ENCODE measurements at places on chromosomes 5 and 9.

GRCh38 chr5:97476852-97477534 lies 293.9 kb upstream of the RIOK2 start:
- no peak for DNase-seq

DNA sequence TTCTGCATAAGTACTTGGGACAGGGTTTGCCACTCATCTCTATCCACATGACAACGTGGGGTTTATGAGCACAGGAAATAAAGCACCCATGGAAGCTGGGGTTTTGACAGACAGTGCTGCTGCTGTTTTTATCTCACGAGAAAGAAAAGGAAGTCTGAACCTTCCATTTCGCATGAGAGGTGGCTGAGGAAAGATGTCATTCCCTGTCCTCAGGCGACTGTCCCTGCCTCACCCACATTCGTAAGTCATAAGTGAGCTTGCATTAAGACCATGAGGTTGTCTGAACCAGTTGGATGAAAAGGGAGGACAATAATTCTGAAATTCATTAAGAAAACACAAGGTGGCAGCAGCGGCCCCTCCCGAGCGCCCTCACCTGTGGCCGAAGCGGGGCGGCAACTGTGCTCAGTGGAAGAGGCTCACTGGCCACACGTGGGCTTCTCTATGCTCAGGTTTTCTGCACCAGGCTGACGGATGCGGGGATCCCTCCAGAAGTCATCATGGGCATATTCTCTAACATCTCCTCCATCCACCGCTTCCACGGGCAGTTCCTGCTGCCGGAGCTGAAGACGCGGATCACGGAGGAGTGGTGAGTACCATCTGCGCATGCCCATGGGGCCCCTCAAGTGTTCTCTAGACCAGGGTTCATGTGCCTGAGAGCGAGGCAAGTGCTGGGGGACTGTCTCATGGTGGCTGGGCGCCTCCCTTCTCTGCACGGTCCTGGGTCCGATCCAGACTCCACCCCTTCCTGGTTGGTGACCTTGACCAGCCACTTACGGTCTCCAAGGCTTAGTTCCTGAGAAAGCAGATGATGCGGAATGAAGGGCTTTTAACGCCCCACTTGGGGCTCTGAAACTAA lies 54.7 kb upstream of the SUSD3 start:
- no peak for DNase-seq

DNA sequence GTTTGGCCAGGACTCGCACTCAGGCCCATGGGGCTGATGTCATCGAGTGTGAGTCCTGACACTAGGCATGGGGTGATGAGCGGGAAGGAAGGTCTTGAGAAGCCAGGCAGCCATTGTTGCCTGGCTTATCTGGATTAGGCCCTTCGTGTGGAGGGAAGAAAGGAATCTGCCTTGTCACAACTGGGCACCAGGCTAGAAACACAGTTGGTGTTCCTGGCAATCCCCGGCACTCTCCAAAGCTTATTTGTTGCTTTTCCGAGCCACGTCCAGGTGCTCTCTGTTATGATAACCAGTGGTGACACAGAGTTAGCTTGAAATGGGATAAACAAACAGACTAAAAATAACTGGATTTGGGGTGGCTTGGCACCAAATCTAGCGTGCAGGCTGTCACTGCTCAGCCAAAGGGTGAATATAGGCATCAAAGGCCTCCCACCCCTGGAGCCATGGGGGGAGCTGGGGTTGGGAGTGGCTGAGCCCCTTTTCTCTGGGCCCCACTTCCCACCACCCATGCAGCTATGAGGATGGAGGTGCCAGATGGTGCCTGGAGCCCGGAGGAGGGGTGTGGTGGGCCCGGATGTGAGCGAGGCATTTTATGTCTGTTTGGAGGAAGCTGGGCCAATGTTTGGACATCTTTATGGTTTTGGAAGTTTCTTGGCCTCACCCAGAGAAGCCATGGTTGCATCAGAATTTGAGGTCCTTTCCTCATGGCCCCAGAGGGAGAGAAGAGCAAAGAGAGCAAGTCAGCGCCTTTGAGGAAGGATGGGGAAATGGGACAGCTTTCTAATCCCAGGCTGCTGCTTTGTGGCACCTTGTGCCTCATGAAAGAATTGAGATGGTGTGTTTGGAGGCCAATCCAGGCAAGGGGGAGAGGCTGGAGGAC lies 98.0 kb upstream of the PITX1 start:
- DNase-seq, result peak; percentile 66

DNA sequence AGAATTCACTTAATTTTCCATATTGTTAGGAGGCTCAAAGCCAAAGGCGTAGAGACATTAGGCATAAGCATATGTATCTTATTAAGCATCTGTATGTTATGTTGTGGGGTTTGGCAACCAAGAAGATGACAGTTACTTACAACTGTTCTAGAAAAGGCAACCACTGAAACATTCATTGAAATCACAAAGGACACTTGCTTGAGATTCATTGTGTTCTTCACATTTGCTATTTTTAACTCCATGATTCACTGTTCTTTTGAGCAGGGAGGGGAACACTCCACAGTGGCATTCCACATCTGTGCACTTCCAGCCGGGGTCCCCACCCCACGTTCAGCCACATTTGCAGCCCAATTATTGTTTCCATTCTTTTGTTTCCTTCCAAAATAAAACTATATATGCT lies 107.1 kb downstream of the PALM2AKAP2 start:
- no peak for DNase-seq

DNA sequence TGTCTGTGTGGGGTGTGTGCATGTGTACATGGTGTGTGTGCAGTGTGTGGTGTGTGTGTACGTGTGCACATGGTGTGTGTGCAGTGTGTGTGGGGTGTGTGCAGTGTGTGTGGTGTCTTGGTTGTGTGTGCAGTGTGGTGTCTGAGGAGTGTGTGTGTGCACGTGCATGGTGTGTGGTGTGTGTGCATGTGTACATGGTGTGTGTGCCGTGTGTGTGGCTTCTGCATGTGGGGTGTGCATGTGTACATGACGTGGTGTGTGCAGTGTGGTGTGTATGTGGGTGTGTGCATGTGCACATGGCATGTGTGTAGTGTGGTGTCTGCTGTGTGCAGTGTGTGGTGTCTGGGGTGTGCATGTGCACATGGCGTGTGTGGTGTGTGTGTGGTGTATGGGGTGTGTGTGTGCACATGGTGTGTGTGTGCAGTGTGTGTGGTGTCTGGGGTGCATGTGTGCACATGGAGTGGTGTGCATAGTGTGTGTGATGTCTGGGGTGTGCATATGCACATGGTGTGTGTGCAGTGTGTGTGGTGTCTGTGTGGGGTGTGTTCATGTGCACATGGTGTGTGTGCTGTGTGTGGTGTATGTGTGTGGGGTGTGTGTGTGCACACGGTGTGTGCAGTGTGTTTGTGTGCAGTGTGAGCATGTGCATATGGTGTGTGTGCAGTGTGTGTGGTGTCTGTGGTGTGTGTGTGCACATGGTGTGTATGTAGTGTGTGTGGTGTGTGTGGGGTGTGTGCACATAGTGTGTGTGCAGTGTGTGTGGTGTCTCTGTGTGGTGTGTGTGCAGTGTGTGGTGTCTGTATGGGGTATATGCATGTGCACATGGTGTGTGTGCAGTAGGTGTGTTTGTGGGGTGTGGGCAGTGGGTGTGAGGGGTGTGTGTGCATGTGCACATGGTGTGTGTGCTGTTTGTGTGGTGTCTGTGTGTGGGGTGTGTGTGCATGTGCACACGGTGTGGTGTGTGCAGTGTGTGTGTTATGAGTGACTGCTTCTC lies 40.6 kb upstream of the ZNG1F start:
- DNase-seq, result peak; percentile 22

DNA sequence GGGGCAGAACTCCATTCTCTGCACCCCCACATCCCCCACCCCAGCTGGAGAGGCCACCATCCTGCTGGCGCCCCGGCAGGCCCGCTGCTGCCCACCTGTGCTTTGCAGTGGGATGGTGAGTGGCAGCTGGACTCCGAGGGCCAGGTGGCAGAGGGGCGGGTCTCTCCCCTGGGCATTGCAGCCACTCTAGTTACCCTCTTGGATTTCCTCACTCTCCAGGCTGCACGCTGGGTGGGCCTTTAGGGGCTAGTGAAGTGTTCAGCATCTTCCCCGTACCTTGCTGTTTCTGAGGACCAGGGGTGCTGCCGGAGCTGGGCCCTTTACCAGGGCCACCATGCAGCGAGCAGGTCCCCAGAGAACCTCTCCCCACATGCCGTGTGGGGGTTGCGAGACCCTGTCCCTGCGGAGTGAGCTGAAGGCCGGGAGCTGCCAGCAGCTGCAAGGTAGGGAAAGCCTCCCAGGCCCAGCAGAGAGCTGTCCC lies 88.4 kb upstream of the SH3PXD2B start:
- no peak for DNase-seq

DNA sequence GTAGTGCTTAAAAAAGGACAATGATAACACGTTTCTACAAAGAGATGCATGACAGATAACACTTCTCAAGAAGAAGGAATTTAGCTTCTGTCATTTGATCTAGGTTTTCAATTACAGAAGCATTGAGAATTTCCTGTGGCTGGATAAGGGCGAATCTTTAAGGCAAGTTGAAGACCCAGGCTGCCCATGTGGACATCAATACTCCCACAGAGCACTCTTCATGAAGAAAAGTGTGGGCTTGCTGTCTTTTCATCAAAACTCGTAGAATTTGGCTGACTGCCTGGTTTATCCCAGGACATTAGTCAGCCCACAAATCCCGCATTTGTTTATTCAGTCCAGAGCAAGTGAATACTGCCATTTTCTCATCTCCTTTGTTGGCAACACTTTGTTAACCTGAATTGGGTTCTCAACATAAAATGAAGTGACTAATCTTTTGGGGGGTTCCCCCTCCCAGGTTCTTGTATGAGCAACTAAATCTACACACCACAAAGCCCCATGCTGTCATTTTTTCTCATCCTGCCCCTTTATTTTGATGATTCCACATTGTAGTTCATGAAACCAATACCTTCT lies 43.4 kb upstream of the CDKN2B start:
- no peak for DNase-seq

- DNase-seq, result no peak
Observed at GRCh38 chr5:90983148-90983547, 400.0 kb downstream of the ARRDC3 start.

GRCh38 chr5:81409896-81410295 lies 16.0 kb upstream of the ACOT12 start:
- no peak for DNase-seq

- DNase-seq, result no peak
Observed at GRCh38 chr9:76732341-76732958, 31.8 kb upstream of the PCA3 start.

DNA sequence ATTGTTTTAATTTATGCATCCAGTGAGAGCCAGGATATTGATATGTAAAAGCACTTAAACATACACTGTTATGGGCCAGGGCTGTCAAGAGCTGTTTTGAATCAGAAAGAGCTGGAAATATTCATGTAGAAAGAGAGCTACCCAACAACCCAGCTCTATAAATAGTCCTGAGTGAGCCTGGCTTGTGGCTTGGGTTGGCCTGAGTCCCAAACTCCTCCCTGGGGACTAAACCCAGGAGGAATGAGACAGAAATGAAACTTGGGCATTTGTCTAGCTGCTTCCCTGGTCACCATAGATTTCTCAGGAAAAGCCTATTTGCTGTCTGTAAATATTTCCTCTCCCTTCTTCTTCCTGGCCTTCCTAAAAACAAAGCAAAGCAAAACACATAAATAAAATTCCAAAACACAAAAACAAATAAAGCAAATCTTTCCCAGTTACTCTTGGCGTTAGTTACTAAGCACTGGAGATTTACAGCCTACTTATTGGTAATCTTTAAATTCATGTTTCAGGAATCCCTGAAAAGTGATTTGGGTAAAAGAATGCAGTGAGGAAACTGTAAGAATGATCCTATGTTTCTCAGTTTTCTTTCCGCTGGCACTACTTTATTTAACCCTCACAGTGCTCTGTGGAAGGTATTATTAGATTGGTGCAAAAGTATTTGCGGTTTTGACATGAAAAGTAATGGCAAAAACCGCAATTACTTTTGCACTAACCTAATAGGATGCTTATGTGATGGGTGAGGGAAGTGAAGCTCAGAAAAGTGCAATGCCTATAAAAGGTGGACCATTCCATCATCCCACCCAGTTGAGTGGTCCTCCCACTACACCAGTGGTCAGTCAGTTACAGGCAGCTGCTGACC lies 111.8 kb downstream of the CARTPT start:
- DNase-seq, result peak; percentile 50

- no peak for DNase-seq
Observed at GRCh38 chr5:58974083-58974482, 391.2 kb downstream of the RAB3C start.

- DNase-seq, result no peak
Observed at GRCh38 chr5:173577817-173578216, 38.6 kb downstream of the BOD1 start.

DNA sequence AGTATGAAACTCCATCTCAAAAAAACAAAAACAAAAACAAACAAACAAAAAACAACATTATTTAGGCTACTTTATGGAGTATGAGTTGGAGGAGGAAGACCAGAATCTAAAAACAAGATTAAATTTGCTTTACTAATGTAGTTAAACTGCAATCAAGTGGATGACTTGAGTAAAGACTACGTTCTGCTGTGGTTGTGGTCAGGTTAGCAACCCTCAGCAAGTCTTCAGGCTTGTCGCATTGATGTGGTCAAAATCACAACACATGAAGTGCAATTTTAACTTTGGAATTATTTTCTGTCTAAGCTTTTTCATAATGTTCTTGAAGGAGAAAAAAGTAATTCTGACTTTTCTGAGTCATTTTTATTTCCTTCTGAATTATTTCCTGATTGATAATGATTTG lies 43.1 kb downstream of the PDE6A start:
- DNase-seq, result no peak

DNA sequence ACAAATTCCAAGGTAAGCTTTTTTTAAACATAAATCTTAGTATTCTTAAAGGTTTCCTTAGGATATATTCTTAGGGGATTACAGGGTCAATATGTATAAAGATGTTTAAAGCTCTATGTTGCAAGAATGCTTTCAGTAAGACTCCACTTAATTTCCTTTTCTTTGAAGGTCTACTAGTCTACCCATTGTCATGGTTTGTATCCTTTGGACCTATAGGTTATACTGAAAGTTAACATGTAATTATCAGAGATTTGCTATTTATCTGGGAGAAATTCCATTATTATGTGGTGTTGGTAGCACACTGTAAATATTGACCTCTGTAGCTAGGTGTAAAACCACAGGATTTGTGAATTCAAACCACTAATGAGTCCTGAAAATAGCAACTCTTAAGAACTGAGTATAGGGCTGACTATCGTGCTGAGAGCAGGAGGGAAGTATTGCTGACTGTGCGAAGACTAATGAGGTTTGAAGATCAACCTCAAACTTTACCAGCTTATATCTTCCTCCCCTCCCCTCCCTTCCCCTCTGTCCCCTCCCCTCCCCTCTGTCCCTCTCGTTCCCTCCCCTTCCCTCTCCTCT lies 85.6 kb downstream of the GADD45G start:
- no peak for DNase-seq

DNA sequence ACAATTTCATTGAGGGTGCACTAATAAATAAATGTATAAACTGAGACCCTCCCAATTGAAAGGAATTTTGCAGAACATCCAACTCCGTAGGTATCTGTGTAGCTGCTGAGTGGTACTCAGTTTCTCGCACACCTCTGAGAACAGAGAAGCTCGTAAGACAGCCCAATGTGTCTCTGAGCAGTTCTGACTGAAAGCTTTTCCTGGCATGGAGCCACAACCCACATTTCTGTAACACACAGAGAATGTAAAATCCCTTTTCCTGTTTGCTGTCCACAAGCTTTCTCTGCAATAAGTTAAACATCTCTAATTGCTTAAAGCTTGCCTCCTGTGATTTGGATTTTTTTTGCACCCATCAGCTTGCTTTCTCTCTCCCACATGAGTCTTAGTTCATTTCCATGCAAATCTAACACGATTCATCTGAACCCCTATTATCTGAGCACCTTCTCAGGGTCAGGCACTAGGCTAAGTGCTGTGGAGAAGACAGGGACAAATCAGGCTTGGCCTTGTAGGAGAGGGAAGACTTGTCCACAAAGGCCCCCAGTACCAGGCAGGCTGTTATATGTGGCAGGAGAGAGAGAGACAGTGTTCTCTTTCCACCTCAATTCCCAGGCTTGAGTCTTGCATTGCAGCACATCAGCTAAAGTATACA lies 44.2 kb upstream of the COL15A1 start:
- DNase-seq, result no peak
